ENCODE measurements at places on chromosomes 1 and 21. TPM values are rescaled to one million over a fixed set of nuclear protein-coding genes. Genes with fewer than 3 reads are reported as not detected.

DNA sequence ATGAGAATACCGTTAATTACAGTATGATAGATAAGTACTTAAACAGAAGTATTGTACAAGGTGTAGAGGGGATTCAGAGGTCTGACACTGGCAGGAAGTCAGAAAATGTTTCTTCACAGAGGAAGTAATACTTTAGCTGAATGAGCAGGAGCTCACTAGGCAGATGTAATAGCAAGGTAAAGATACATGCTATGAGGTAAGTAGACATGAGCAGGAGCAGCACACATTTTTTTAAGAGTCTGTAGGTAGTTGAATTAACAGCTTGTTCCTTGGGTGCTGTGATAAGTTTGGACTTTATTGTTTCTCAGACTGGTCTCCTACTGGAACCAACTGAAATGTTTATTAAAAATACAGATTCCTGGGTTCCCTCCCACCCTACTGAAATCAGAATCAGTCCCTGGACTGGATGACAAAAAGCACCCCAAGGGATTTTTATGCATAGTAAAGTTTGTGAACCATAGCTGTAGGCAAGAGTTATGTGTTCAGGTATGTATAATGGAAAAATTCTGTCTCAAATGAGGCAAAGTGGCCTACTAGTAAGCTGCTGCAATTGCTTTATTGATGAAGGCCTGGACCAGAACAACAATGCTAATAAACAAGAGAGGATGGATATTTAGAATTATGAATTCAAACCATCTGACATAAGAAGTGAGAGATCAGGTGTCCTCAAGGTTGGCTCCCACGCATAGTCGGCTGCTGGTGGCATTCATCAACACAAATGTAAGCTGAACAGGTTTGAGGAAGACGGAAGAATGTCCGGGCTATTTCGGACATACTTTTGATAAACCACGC, 902 bp downstream of the AP4B1 start:
- H3K27me3 ChIP-seq: no peaks in the 10 kb centered on the region
- peaks cover 66% of the 10 kb centered on the region for H3K4me1 ChIP-seq
- peaks cover 58% of the 10 kb centered on the region for H3K36me3 ChIP-seq
- H3K27ac ChIP-seq: peak overlapping the region; percentile 96

GRCh38 chr1:149966405-149966804, 29.7 kb upstream of the MTMR11 start:
- no peak overlapping the region for H3K27ac ChIP-seq
- H3K4me1 ChIP-seq: peaks cover 16% of the 10 kb centered on the region
- no peak for DNase-seq
- H3K4me3 ChIP-seq: no peak overlapping the region

The MTFR1L gene
- 38.9 TPM for total RNA-seq

The RHBDL2 gene
- not detected for total RNA-seq

All from activated CD4-positive, alpha-beta T cell treated with anti-CD3 and anti-CD28 coated beads, Interleukin-2, amount 10 ng/mL, durations not matched to agents 7 days and 5 days (primary cell).